ENCODE measurements at places on chromosomes 5 and 9.

DNA sequence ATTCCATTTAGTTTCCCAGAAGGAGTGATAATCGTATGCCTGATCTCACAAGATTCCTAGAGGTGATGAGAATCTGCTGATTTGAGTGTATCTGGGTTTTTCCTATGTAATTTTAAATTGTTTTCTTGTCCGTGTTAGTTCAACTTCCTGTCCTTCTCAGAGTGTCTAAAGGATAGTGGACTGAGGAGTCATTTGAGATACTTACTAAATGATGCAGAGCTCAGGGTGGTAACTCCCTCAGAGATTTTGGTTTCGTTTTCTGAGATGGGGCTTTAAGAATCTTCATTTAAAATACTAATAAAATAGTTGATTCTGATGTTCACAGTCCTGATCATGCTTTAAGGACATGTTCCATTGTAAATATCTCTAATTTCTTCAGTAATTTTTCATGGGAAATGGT, 30.3 kb downstream of the MELK start:
- no peak for DNase-seq

DNA sequence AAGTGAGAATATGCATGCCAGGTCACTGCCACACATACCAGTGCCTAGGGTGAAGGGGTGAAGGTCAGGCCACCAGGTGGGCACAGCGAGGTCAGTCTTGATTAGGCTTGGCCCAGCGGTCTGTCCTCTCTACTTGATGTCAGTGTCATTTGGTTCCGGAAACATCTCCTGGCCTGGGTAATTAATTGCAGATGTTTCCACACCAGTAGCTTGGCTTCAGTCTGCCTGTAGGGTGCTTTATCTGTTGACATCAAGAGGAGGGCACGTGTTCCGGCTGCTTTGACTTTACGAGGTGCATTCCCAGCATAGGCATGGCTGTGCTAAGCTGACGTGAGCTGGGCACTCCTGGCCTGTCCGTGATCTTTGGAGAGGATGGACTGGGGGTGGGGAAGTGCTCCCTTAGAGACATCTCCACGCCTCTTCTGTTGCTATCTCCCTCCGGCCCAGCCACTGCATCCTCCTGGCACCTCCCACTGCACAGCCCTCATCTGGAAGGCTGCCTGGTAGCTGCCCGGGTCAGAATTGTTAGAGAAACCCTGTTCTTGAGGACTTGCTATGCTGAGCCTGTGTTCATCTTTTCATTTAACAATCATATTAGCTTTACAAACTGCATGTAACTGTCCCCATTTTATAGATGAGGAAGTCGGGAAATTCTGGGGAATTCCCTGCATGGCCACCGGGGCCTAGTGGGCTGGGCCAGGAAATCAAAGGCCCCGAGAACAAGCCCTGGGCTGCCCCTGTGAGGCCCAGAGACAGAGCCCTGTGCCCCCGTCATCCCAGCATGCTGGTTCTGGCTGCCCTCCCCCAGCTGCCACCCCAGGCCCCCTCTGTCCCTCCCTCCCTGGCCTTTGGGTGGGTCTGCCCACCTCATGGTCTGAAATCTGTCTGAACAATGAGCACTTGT, 29.1 kb downstream of the JADE2 start:
- no peak for DNase-seq

DNA sequence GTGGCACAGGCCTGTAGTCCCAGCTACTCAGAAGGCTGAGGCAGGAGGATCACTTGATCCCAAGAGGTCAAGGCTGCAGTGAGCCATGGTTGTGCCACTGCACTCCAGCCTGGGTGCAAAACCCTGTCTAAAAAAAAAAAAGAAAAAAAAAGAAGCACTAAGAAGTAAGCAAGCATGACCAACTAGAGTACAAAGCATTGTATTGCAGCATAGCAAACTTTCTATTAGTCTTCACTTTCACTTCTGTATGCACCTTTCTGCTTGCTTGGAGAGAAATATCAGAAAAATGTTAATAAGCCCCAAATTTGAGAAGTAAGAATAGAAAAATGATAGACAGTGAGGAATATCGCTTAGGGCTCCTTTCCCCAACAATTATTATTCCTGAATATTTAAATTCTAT, 497.7 kb upstream of the WWC1 start:
- DNase-seq = no peak

- no peak for DNase-seq
These were observed 54.1 kb downstream of the ZNF608 start for GRCh38 chr5:124692324-124692723.

Data from stimulated activated CD4-positive, alpha-beta T cell treated with anti-CD3 and anti-CD28 coated beads, TNF-alpha, amount 100 ng/mL, for 4 hours (primary cell).